ENCODE measurements at places on chromosomes 5 and 9. TPM values are rescaled to one million over a fixed set of nuclear protein-coding genes. Genes with fewer than 3 reads are reported as not detected.

- no peak overlapping the region for H3K4me3 ChIP-seq
- no peaks in the 10 kb centered on the region for H3K36me3 ChIP-seq
- no peaks in the 10 kb centered on the region for H3K27me3 ChIP-seq
- DNase-seq, result no peak
Measured at GRCh38 chr9:68603371-68603770, 62.7 kb upstream of the TMEM252 start.

- no peaks in the 10 kb centered on the region for H3K36me3 ChIP-seq
- H3K27ac ChIP-seq, result no peak overlapping the region
Measured at GRCh38 chr5:120538149-120538548, 74.0 kb downstream of the PRR16 start.

GRCh38 chr5:14399054-14399692, 182.4 kb upstream of the OTULINL start:
- H3K4me1 ChIP-seq, result peaks cover 4% of the 10 kb centered on the region
- no peak overlapping the region for H3K4me3 ChIP-seq
- H3K27me3 ChIP-seq, result peaks cover 17% of the 10 kb centered on the region
- no peak overlapping the region for H3K27ac ChIP-seq

GRCh38 chr5:113271015-113271414, 163.8 kb downstream of the TSSK1B start:
- peak overlapping the region; percentile 95 for H3K27ac ChIP-seq
- H3K4me3 ChIP-seq, result no peak overlapping the region
- H3K27me3 ChIP-seq, result peaks cover 1% of the 10 kb centered on the region
- DNase-seq, result no peak
- H3K36me3 ChIP-seq, result no peaks in the 10 kb centered on the region

DNA sequence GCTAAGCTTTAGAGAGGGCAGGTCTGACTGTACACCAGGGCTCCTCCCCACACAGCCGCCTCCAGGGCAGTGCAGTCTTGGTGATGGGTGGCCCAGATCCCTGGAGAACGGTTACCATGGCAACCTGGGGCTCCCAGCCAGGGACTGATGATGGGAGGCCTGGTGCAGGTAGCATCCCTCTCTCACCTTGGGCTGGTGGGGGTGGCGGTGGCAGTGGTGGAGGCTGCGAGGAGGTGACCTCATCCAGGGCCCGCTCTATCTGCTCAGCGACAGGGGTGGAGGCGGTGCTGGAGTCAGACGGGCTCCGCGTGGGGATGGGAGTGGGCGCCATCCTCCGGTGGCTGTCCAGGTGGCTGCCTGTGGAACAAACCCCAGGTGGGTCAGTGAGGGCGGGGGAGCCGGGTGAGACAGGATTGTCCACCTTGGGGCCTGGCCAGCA, 12.3 kb downstream of the PRR7 start:
- peaks cover 22% of the 10 kb centered on the region for H3K27me3 ChIP-seq
- peak overlapping the region; percentile 64 for H3K27ac ChIP-seq
- no peak for DNase-seq
- H3K4me1 ChIP-seq, result peaks cover 32% of the 10 kb centered on the region

GRCh38 chr5:68849906-68850305, 243.9 kb upstream of the SLC30A5 start:
- no peak for DNase-seq
- no peak overlapping the region for H3K4me3 ChIP-seq
- H3K27ac ChIP-seq, result no peak overlapping the region
- peaks cover 2% of the 10 kb centered on the region for H3K27me3 ChIP-seq
- H3K36me3 ChIP-seq, result no peaks in the 10 kb centered on the region

GRCh38 chr5:1298723-1299510, 4.0 kb upstream of the TERT start:
- H3K36me3 ChIP-seq, result no peaks in the 10 kb centered on the region
- no peak for DNase-seq
- peaks cover 4% of the 10 kb centered on the region for H3K27me3 ChIP-seq
- no peak overlapping the region for H3K4me3 ChIP-seq
- no peaks in the 10 kb centered on the region for H3K4me1 ChIP-seq

GRCh38 chr9:87108661-87109060, 161.4 kb upstream of the GAS1 start:
- no peaks in the 10 kb centered on the region for H3K4me1 ChIP-seq
- no peak overlapping the region for H3K27ac ChIP-seq
- H3K27me3 ChIP-seq, result no peaks in the 10 kb centered on the region
- H3K36me3 ChIP-seq, result no peaks in the 10 kb centered on the region

- H3K4me1 ChIP-seq, result no peaks in the 10 kb centered on the region
- no peak overlapping the region for H3K4me3 ChIP-seq
- H3K27me3 ChIP-seq, result no peaks in the 10 kb centered on the region
- no peak for DNase-seq
- H3K27ac ChIP-seq, result no peak overlapping the region
Measured at GRCh38 chr5:9324348-9325077, 221.4 kb downstream of the SEMA5A start.

GRCh38 chr5:135031813-135032694, 2.0 kb downstream of the PITX1 start:
- peaks cover 45% of the 10 kb centered on the region for H3K27me3 ChIP-seq
- H3K36me3 ChIP-seq, result peaks cover 6% of the 10 kb centered on the region
- H3K4me3 ChIP-seq, result peak overlapping the region; percentile 85
- no peak for DNase-seq
- no peak overlapping the region for H3K27ac ChIP-seq

- peaks cover 18% of the 10 kb centered on the region for H3K36me3 ChIP-seq
- no peak overlapping the region for H3K4me3 ChIP-seq
- peaks cover 5% of the 10 kb centered on the region for H3K27me3 ChIP-seq
- DNase-seq, result no peak
- no peaks in the 10 kb centered on the region for H3K4me1 ChIP-seq
- no peak overlapping the region for H3K27ac ChIP-seq
Measured at GRCh38 chr9:114308361-114308950, 14.4 kb upstream of the ORM1 start.

DNA sequence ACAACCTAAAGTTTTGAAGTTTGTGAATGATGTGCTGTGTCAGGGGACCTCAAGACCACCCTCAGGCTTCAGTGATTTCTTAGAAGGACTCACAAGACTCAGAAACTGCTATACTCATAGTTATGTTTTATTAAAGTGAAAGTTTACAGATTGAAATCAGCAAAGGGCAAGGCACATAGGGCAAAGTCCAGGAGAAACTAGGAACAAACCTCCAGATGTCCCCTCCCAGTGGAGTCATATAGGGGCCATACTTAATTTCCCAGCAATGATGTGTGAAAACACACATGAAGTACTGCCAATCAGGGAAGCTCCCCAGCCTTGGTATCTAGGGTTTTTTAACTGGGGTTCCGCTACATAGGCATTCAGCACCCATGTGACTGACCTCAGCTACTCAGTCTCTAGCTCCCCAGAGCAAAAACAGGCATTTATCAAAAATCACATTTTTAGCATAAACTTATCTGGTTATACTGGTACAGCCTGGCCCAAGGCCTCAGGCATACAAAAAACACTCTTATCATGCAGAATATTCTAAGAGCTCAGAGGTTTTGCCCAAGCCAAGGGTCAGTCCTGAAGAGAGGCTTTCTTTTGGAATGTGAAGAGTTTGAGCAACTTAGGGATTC, 74.7 kb upstream of the ANKRD55 start:
- no peak overlapping the region for H3K27ac ChIP-seq
- H3K4me1 ChIP-seq, result peaks cover 8% of the 10 kb centered on the region
- H3K36me3 ChIP-seq, result peaks cover 4% of the 10 kb centered on the region

DNA sequence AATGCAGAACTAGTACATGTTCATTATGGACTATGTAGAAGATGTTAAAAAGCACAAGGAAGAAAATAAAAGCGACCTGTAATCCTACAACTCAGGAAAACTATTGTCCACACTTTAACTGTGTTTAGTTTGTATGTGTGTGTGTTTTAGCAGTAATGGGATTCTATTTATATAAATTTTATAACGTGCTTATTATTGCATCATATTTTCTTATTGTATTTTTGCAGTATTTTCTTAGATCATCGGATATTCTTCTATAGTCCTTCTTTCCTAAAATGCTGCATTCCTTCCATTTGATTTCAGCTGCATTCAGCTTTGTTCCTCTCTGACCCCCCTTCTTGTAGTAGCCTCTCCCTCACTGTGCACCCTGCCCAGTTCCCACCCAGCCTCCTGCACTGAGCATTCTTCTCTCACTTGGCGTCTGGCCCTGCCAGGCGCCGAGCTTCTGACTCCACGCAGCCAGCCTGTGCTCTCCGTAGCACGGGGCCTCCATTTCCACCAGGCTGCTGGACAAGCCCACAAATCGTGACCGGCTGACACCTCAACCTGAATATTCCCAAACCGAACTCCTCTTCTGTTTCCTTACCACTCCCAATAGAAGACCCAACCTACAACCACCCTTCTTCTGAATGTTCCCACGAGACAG, 39.9 kb downstream of the MVB12B start:
- peaks cover 4% of the 10 kb centered on the region for H3K27me3 ChIP-seq
- peaks cover 13% of the 10 kb centered on the region for H3K36me3 ChIP-seq

DNA sequence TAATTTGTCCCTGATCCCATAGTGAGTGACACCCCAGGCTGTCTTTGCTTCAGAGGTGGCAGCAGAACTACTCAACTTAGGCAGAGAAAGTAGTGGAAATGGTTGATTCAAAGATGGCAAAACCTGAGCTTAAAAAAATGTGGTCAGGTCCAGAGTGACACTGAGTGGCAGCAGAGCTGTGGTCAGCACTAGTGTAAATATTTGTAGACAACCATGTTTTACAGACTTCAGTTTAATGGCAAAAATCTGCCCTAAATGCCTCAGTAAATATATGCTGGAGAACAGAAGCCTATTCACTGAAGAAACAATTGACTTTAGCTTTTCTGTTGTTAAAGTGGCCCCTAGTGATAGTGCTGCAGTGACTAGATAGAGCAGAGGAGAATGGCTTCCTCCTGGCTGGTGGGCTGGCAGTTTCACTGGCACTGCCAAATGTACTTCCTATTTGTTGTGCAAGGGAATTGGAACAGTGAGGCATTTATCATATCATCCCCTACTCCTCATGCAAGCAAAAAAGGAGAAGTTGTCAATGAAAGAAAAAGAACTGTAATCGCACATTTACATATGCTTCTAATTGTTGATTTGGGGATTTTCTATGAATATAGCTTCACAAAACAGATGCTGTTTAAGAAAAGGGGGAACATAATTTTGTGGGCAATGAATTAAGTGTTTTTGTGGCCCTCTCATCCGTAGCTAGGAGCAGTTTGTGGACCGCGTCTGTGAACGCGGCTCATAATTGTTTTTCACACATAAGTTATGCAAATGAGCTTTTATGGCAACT, 12.0 kb downstream of the PBX3 start:
- peaks cover 16% of the 10 kb centered on the region for H3K4me1 ChIP-seq
- H3K27me3 ChIP-seq, result no peaks in the 10 kb centered on the region
- no peak for DNase-seq
- H3K4me3 ChIP-seq, result no peak overlapping the region

DNA sequence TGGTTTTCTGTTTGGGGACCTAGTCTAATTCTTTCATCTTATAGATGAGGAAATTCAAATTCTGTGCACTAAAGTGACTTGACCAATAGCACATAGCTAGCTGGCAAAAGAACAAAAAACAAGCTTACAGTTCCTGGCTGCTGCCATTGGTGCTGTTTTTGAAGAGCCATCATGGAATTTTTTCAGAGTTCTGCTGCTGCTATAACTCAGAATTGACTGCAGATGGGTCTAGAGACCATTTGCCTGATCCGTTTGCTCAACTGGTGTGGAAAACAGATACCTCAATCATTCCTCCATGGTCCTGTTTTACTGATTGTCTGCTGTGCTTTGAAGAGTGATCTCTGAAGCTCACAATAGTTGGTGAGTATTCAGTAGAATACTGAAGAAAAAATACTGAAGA, 15.2 kb downstream of the FBXL7 start:
- H3K27me3 ChIP-seq, result no peaks in the 10 kb centered on the region
- H3K4me3 ChIP-seq, result no peak overlapping the region
- H3K36me3 ChIP-seq, result peaks cover 26% of the 10 kb centered on the region
- DNase-seq, result no peak

GRCh38 chr5:33657804-33658440, 217.2 kb downstream of the TARS1 start:
- H3K27ac ChIP-seq, result no peak overlapping the region
- no peaks in the 10 kb centered on the region for H3K36me3 ChIP-seq
- H3K27me3 ChIP-seq, result no peaks in the 10 kb centered on the region
- H3K4me3 ChIP-seq, result no peak overlapping the region
- peaks cover 2% of the 10 kb centered on the region for H3K4me1 ChIP-seq
- no peak for DNase-seq

- peaks cover 7% of the 10 kb centered on the region for H3K27me3 ChIP-seq
- no peaks in the 10 kb centered on the region for H3K36me3 ChIP-seq
- DNase-seq, result no peak
- H3K27ac ChIP-seq, result no peak overlapping the region
- no peak overlapping the region for H3K4me3 ChIP-seq
Measured at GRCh38 chr5:158079097-158079496, 220.2 kb upstream of the CLINT1 start.

- H3K27ac ChIP-seq, result no peak overlapping the region
- H3K4me1 ChIP-seq, result peaks cover 13% of the 10 kb centered on the region
- no peaks in the 10 kb centered on the region for H3K36me3 ChIP-seq
Measured at GRCh38 chr9:108620767-108621166, 235.0 kb downstream of the ACTL7B start.

DNA sequence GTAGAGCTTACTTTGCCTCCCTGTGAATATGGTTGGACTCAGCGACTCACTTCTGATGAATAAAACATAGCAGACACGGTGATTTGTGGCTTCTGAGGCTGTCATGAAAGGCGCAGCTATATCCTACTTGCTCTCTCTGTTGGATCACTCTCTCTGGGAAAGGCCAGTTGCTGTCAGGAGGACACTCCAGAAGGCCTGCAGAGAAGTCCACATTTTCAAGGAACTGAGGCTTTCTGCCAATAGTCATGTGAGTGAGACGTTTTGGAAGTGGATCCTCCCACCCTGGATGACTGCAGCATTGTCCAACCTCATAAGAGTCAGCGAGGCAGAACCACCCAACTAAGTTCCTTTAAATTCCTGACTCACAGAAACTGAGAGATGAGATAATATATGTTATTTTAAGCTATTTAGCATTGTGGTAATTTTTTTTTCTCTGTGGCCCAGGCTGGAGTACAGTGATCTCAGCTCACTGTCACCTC, 156.0 kb upstream of the MAST4 start:
- no peaks in the 10 kb centered on the region for H3K27me3 ChIP-seq
- no peaks in the 10 kb centered on the region for H3K4me1 ChIP-seq

- no peak overlapping the region for H3K4me3 ChIP-seq
- peaks cover 21% of the 10 kb centered on the region for H3K4me1 ChIP-seq
- DNase-seq, result no peak
- peaks cover 3% of the 10 kb centered on the region for H3K36me3 ChIP-seq
- no peak overlapping the region for H3K27ac ChIP-seq
Measured at GRCh38 chr9:124780060-124780756, 3.3 kb downstream of the OLFML2A start.

DND1 gene
- 1.8 TPM for total RNA-seq

PCDHGA6 gene
- 3.9 TPM for total RNA-seq

EIF4E1B gene
- total RNA-seq, result 0.54 TPM

LECT2 gene
- not detected for total RNA-seq

TMED9 gene
- total RNA-seq, result 271 TPM

SLC25A2 gene
- total RNA-seq, result 0.62 TPM

NEUROG1 gene
- not detected for total RNA-seq

OMD gene
- not detected for total RNA-seq

MAPKAP1 gene
- total RNA-seq, result 74.6 TPM

PGM5 gene
- 1.2 TPM for total RNA-seq
